ENCODE measurements at places on chromosomes 1 and 21.

DNA sequence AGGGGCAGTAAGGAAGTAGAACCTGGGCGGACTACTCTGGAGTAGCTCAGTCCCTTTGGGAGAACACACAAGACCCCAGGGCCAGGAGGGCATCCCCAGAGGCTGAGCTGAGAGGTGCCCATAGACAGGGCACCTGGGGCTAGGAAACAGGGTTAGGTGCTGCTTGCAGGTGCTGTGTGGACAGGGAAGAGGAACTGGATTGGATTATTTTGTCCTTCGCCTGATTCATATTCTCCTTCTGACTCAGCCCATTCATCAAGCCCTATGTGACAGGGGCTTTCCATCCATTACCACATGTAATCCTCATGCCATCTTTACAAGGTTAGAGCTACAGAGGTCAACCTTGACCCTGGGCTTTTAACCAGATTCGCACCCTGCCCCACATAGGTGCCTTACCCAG is 183.9 kb downstream of the C1orf94 start:
- no peak for DNase-seq

- no peak for DNase-seq
Measured at GRCh38 chr21:31346256-31346821, 2.3 kb upstream of the TIAM1 start.

- no peak for DNase-seq
Measured at GRCh38 chr1:42211224-42211623, 46.7 kb upstream of the GUCA2A start.

DNA sequence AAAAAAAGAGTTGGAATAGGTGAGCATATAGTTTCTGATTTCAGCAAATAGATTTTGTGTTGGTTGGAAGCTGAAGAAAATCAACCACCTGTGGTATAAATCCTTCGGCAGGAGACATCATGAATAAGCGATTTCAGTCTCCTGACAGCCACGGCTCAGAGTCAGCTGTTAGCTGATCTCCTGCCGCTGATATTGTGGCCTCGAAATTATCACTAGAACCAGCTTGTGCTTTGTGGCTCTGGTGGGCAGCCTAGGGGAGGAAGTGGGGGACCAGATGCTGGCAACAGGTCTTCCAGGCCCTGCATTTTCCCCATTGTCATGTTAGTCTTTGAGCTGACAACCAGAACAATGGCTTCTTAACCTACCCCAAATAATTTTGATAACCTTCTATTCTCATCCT is 842 bp upstream of the GCSAML start:
- DNase-seq, result no peak

GRCh38 chr1:24619376-24619775 is 23.7 kb upstream of the SRRM1 start:
- no peak for DNase-seq

- no peak for DNase-seq
Measured at GRCh38 chr1:33377013-33377412, 53.9 kb downstream of the PHC2 start.

DNA sequence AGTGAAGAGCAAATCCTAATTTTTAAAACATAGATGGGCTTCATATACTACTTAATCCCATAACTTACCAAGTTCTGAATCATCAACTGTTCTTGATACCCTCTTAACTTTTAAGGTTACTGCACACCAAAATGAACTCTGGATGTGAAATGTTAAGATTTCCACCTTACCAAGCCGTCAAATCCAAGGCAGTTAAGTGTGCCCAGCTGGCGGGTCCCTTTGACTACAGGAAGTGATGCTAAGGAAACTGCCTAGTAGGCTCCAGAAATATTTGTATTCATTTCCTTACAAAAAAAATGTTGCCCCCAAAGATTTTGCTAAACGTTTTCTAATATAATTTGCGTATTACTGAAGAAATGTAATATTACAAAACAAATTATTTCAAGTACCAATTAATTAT is 10.7 kb downstream of the NRIP1 start:
- DNase-seq, result no peak

GRCh38 chr1:88867743-88868521 is 23.4 kb downstream of the GTF2B start:
- no peak for DNase-seq

DNA sequence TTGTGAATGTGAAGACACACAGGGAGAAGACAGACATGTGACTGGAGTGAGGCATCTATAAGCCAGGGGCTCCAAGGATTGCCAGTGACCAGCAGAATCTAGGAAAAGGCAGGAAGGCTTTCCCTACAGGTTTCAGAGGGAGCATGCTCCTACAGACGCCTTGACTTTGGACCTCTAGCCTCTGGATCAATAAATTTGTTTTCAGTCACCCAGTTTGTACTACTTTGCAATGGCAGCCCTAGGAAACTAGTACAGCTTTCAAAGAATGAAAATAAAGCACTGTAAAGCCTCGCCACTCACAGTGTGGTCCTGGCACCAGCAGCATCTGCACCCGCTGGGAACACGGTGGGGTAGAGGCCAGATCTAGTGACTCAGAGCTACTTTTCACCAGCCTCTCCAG is 510.0 kb downstream of the LTN1 start:
- DNase-seq, result no peak

- no peak for DNase-seq
Measured at GRCh38 chr1:221310180-221310579, 430.9 kb downstream of the HLX start.

DNA sequence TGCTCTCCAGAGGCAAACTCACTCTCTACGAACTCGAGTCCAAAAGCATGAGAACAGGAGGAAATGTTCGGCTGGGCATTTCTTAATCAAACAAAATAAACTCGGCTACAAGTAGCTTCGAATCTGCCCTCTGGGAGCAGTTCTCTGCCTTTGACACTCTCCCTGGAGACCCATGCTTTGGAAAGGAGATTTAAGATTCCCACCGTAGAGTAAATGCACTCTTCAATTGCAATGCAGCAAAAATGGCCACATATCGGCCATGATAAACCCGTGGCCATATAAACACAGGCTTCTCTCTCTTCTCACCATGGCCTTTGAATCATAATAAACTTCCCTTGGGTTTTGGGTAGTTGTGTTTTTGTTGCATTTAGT is 215.4 kb downstream of the TOMM20 start:
- no peak for DNase-seq

DNA sequence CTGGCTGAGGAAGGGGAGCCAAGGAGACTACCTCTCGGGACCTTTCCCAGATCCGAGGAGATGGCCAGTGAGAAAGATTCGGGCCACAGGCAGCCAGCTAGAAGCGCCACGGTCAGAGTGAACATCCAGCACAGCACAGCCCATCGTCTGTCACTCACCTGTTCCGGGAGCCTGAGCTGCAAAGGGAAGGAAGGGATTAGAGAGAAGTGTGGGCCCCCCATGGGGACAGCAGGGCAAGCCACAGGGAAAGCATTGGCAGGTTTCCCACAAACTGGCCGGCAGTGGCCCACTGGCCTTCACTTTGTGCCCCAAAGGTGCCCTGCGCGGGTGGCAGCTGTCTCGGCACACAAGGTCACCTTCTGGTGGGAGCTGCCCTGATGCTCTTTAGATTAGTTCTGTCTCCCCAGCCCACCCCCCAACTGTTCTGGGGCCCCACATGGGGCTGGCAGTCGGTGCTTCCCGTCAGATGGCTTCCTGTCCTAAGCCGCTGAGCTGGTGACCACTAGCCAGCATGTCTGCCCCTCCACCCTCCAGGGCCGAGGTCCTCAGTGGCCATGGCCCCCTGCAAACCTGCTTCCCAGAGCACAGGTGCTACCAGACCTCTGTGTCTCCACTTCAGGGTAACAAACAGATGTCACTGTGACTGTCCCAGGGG is 56.7 kb downstream of the LACTBL1 start:
- no peak for DNase-seq

- DNase-seq, result no peak
Measured at GRCh38 chr21:18608226-18608625, 204.6 kb upstream of the TMPRSS15 start.

DNA sequence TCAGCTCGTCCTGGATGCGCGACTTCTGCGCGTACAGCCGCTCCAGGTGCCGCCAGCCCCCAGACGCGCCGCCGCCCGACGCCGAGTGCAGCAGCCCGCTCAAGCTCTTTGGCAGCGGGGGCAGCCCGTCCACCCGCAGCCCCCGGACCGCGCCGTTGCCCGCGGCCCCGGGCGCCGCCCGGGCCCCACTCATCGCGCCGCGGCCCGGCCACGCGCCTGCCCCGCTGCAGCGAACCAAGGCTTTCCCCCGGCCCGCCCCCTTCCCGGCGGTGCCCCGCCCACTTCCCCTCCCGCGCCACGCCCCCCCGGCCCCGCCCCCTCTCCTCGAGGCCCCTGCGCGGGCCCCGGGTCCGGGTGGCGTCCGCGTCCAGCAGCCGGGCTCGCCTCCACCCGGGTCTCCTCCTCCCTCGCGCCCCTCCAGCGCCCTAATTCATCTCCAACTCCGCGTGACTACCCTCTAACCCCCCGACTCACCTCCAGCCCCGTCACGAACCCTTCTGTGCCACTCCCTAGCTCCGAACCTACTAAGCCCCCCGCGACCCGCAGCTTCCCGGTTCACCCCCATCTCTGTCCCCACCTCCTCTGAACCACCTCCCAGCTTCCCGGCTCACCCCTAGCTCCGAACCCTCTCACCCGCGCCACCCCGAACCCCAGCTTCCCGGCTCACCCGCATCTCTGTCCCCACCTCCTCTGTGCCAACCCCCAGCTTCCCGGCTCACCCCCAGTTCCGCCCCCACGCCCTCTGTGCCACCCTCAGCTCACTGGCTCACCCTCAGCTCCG is at the start of gene FAM89A:
TSS of gene FAM89A (minus strand) at position 236 of the 781 bp plus-strand sequence. CDS start at position 193, 43 bp downstream.
- DNase-seq, result no peak

DNA sequence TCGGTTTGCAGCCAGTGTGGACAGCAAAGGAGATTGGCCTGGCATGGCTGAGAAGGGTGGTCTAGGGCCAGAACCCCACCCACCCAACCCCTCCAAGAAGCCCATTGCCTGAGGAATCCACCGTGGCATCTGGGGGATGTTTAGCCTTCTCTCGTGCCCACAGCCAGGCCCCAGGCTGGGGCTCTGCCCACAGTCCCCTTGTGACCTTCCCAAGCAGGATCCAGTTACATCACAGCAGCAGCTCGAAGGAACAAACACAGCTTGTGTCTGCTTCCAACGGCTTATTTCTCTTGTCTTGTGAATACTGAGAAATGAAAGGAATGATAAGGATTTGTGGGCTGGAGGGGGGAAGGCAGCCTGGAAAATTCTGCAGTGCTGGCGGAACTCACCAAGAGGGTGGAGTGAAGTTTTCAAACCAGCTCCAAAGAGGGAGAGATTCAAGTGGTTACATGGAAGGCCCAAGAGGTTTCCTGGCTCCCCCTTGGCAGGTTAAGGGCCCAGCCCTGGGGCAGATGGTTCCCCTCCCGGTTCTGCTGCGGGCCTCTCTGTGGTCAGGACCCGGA is 61.6 kb downstream of the DHRS3 start:
- no peak for DNase-seq

GRCh38 chr1:184258525-184258924 is 128.3 kb upstream of the C1orf21 start:
- DNase-seq, result no peak

DNA sequence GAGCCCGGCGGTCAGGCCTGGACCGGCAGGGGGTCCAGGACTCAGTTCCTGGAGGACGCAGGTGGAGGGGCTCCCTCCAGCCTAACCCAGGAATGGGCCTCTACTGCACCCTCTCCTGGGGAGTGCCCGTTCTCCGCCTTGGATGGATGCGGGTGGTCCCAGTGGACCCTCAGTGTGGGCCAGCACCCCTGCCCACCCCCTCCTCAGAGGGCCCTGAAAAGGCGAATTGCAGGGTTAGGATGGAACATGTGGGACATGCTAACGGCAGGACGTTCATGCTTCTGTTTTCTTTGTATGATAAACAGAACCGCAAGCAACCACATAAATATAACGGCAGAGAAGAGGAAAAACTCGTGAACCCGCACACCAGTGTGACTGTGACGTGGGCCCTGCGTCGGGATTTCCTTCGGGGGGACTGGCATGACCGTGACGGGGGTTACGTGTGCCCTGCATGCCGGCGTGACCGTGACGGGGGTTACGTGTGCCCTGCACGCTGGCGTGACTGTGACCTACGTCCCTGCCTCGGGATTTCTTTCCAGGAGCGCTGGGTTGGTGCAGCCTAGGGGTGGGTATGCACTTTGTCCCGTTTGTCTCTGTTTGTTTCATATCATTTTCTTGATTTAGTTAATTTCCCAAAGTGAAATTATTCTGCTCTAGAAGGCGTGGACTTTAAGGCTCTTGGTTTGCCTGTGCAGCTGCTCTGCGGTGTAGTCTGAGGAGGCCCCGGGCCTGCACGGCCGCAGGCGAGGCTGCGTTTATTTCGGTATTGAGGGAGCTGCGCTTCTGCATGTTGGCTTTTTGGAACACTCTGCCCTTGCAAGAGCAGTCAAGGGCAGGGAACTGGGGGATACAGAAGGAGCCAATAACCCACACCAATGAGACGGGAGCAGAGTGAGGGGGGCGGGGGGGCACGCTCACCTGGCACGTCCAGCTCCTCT is 3.1 kb downstream of the FTCD start:
- no peak for DNase-seq

DNA sequence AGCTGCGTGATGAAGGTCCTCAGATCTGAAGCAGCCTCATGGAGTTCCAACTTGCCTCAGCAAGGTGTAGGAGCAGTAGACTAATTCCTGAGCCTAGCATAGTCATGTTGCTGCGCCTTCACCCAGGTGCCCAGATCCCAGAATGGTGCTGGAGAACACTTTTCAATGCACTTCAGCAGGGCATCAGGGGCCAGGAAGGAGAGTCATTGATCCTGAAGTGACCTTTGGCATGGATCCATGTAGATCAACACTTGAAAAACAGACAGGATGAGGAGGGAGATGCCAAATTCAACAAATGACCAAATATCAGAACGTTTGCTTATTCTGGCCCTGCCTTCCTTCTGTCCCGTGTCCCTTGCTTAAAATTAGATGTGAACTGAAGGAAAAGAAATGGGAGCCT is 91.9 kb downstream of the LEPR start:
- DNase-seq, result no peak

- DNase-seq, result no peak
Measured at GRCh38 chr1:212938846-212939245, 11.5 kb upstream of the VASH2 start.

DNA sequence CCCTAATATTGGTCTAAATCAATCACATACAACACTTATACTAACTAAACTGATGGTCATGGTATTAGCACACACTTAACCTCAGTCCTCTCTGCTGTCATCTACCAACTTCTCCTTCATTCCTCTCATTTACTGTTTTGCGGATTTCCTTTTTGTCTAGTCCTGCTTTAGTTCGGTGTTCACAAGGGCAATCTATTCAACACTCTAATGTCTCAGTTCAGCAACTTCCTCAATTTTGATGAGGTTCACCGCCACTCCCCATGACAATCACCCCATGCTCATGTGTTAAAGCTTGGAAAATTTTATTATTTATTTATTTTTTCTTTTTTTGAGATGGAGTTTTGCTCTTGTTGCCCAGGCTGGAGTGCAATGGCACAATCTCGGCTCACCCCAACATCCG is 301.1 kb downstream of the PTPRC start:
- DNase-seq, result no peak

DNA sequence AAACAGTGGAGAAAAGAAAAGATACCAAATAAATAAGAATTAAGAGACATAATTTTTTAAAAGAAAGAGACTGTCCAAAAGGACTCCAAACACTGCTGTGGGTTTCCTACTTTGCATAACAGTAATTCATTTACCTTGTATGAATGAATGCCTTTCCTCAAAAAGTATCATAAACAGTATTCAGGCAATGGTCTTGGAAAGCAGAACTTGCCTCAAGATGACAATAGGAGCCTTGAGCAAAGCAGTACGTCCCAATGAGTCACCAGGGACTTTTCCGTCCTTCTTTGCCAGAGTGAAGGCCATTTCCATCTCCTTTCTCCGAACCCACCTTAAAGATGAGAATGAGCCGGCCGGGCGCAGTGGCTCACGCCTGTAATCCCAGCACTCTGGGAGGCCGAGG is 186.4 kb downstream of the ZBTB18 start:
- no peak for DNase-seq

- DNase-seq, result no peak
Measured at GRCh38 chr1:226664413-226665101, 74.5 kb downstream of the ITPKB start.

Measured in bone marrow (tissue), 2 donors.